ENCODE measurements at places on chromosomes 1 and 21.
A peak's percentile ranks its signal among the peaks of the same experiment; 100 is the strongest.

- DNase-seq: no peak
Measured at GRCh38 chr1:54574158-54574778, 26.2 kb downstream of the ACOT11 start.

DNA sequence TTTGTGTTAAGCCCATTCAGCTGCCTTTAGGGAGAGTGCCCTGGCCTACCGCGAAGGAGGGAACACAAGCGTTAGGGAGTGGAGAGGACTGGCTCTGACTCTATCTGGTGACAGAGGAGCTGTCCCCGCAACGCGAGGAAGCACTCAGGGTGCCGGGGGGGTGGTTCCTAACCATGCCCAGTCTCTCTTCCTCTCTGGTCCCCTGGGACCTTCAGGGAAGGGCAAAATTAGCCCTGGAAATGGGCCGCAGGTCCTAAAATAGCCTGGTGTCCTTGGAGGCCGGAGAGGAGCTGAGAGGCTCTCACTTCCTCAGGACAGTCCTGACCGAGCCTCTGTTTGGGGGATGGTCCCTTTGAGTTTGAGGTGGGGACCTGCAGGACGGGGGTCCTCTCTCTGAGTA is 5.8 kb downstream of the SLC45A1 start:
- DNase-seq: no peak

GRCh38 chr1:226083302-226084101 is 21.0 kb downstream of the H3-3A start:
- DNase-seq: peak; percentile 33

DNA sequence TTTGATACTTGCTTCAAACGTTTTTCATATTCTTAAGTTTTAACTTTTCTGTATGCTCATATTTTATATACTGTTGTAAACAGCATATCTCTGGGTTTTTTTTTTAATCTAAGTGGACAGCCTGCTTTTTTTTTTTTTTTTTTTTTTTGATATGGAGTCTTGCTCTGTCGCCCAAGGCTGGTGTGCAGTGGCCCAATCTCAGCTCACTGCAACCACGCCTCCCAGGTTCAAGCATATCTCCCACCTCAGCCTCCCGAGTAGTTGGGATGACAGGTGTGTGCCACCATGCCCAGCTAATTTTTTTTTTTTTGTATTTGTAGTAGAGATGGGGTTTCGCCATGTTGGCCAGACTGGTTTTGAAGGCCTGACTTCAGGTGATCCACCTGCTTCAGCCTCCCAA is 1.2 kb downstream of the TBCE start:
- no peak for DNase-seq

GRCh38 chr1:243620096-243620495 is 229.9 kb downstream of the AKT3 start:
- no peak for DNase-seq

DNA sequence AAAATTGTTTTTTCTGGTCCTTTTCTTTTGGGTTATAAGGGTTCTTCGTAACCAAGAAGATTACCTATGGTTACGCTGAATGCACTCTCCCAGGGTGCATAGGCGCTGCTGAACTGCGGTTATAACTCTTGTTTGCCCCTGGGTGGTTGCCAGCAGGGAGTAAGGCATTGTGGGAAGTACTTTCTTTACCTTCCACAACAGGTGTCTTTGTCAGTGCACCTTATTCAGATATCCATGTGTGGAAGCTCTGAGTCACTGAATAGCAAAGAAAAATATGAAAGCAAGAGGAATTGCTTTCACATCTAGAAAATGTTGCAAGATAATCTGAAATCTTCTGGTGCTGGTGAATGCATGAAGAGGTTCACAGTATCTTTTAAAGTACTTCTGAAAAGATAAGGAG is 124.4 kb upstream of the CACYBP start:
- DNase-seq: peak; percentile 58

DNA sequence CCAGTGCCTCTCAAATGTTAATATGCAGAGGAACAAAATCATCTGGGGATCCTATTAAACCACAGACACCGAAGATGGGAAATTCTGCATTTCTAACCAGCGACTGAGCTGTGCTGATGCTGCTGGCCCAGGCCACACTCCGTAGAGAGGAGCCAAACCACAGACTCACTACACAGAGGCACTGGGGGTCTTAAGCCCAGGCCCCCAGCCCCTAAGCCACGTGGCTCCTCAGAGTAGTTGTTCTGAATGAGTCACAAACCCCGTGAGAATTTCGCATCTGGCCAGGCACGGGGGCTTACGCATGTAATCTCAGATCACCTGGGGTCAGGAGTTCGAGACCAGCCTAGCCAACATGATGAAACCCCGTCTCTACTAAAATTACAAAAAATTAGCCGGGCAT is 2.8 kb upstream of the CELA2A start:
- DNase-seq: no peak

- no peak for DNase-seq
Measured at GRCh38 chr1:53658489-53659230, 80.3 kb downstream of the GLIS1 start.

- no peak for DNase-seq
Measured at GRCh38 chr1:63984257-63984929, 210.6 kb downstream of the ROR1 start.

DNA sequence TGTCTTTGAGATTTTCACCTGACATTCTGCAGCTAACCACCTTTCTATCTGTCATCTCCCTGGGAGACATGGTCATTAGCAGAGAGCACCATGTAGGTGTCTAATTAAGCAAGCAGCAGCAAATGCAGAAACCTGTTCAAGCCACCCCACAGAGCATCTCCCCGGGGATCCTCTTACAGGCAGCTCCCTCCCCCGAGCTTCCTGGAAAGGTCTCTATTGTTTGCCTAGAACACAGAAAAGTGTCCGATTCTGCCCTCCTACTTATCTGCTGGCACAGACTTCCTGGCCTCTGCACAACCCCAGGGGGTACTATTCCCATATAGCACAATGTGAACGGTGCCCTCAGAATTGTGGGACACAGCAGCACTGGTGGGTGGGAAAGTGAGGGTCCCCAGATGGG is 46.1 kb downstream of the PLEKHA6 start:
- no peak for DNase-seq

DNA sequence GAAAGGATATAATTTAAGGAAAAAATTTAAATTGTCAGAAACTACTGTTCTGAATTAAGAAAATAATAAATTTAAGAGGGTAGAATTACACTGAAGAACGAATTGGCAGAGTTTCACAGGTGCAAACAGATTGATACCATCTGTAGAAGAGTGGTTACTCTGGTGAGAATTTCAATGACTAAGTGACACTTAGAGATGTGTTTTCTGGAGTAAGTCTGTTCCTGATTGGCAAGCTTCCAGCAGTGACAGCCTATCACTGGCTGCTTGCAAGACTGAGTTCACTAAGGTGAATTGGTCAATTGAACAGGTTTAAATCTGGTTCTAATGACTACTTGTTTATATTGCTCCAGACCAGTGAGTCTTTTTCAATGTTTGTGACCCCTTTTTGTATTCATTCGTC is 838.2 kb upstream of the RGS18 start:
- DNase-seq: no peak

GRCh38 chr1:89606227-89606980 is 26.5 kb upstream of the LRRC8C start:
- DNase-seq: no peak

DNA sequence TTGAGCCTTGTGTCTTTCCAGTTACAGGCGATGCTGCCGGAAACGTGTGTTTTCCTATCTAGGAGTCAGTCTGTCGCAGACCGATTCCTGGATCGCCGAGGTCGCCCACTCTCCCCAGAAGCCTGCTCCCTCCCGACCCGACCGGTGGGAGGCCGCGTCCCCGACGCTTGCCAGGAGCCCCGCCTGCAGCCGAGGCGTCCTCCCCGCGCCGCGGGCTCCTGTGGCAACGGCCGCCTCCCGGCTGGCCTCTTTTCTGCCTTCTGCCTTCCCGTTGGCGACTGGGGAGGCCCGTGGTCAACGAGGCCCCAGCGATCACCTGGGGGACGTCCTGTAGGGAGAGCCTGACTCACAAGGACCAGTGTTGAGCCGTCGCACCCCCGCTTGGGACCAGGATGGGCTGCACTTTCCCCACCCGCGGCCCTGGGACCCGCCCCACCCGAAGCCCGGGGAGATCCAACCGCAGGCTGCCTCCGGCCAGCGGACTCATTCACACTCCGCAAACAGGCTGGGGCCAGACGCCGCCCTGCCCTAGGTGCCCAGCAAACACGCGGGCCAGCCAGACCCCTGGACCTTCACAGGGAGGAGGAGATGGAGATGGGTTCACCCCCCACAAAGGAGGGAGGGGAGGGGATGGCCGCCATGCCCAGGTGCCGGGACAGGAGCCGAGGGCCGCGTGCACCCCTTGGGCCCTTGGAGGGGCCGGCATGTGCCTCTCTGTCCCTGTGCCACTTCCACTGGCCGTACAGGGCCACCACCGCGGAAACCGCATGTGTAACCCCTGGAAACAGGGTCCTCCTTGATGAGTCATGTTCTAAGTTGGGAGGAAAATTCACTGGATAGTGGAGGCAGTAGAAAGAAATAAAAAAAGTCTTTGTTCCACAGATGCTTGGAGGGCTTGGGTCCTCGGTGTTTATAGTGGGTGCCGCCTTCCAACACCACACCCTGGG is 7.2 kb upstream of the COL6A1 start:
- no peak for DNase-seq

DNA sequence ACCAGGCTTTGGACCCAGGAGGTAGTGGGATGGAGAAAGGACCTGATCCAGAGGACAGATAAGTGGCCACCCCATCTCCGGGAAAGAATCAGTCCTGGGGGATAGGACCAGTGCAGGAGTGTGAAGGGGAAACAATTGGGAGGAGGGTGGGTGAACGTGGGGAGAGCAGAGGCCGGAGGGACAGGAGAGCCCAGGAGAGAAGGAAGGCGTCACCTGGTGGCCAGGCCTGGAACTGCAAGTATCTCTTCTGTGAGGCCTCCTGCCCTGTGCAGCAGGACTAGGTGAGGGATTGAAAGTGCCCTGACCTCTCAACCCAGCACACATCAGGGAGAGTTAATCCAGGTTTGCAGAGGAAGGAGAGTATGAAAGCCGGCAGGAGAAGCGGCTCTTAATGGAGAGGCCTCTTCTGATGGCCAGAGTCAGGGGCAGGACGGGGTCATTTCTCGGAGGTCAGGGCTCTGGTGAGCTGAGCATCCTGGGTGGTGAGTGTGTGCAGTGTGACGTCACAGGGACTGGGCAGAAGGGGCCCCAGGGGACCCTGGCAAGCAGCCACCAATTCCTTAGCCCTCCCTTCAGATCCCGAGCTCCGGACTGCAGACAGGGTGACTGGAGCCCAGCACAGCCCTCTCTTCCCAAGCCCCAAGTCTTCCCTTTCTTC is 9.2 kb upstream of the LAD1 start:
- peak; percentile 25 for DNase-seq

- DNase-seq: no peak
Measured at GRCh38 chr1:7732331-7732730, 38.8 kb upstream of the VAMP3 start.

DNA sequence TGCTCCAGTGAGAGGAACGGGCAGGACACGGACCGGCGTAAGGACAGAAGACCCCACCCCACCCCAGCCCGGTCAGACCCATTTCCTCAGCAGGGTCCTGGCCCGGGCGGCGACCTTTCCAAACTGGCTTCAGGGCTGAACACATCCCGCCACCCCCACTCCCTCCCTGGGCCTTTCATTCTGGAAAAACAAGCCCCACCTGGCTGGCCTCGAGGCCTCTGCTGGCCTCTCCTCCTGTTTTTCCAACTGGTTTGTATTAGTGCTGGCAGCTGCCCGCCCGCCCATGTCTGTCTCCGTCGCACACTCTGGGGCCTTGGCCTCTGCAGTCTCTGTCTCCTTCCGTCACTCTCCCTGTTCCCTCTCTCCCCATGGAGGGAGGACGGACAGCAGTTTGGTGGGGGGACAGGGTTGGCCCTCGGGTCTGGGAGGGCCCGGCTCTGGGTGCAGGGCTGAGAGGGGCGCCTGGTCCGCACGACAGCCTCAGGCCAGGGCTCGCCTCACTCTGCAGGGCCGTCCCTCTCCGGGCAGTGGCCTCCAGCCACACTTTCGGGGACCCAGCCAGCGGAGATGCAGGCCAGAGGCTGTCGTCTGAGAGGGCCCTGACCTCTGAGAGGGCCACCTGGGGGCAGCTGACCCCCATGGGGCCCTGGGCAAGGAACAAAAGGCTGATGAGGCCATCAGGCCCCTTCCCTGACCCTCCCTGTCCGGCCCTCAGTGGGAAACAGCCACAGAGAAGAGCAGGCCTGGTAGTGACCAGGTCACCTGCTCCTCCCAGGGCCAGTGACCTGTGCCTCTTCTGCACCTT is 1.5 kb upstream of the MXRA8 start:
- DNase-seq: no peak

GRCh38 chr1:184486761-184487445 is 100.1 kb downstream of the C1orf21 start:
- no peak for DNase-seq

Data from NCI-H748 treated with DMSO at 0.1 percent for 48 hours (cell line).